ENCODE measurements at places on chromosomes 6 and 20. TPM values are rescaled to one million over a fixed set of nuclear protein-coding genes. Genes with fewer than 3 reads are reported as not detected.

The SULF2 gene
- total RNA-seq, result 23.5 TPM

The FKBP1C gene
- 1.8 TPM for total RNA-seq

The NRSN1 gene
- total RNA-seq, result not detected

The LZTS3 gene
- 5.3 TPM for total RNA-seq

The NR2E1 gene
- total RNA-seq, result not detected

The DZANK1 gene
- total RNA-seq, result 2.5 TPM

The CCM2L gene
- total RNA-seq, result 0.35 TPM
